K562 (cell line): ENCODE measurements at places on chromosomes 12 and 14. TPM values are rescaled to one million over a fixed set of nuclear protein-coding genes. Genes with fewer than 3 reads are reported as not detected.

Gene PTPRB
- 4.2 and 4.8 TPM in 2 replicates for total RNA-seq

Gene GAS2L3
- 5.0 and 5.9 TPM in 2 replicates for total RNA-seq

Gene KCNA1
- total RNA-seq: not detected in 2 replicates

Gene COQ10A
- 12.7 and 14.2 TPM in 2 replicates for total RNA-seq

Gene RNU4-1
- 3,001 and 3,563 TPM in 2 replicates for total RNA-seq

Gene POTEG
- not detected in 2 replicates for total RNA-seq

Gene COX8C
- total RNA-seq: not detected in 2 replicates

Gene APOF
- 0.09 TPM in 1 of 2 replicates, not detected in the other for total RNA-seq

Gene IAPP
- total RNA-seq: not detected in 2 replicates

Gene GDF3
- total RNA-seq: not detected in 2 replicates

Gene DLK1
- 44.2 and 48.3 TPM in 2 replicates for total RNA-seq

Gene ARHGAP9
- total RNA-seq: 5.9 and 6.0 TPM in 2 replicates

Gene CLEC14A
- not detected in 2 replicates for total RNA-seq

Gene TTC6
- total RNA-seq: 0.29 TPM in 1 of 2 replicates, not detected in the other

Gene RNASE2
- not detected in 2 replicates for total RNA-seq

Gene ABCD2
- 0.04 TPM in 1 of 2 replicates, not detected in the other for total RNA-seq

Gene ZFYVE1
- total RNA-seq: 3.2 and 4.9 TPM in 2 replicates

Gene COX14
- 51.7 and 65.1 TPM in 2 replicates for total RNA-seq

Gene KRT72
- 0.09 TPM in 1 of 2 replicates, not detected in the other for total RNA-seq

Gene MORN3
- total RNA-seq: 0.22 TPM in 2 replicates

Gene INTS13
- 48.3 and 57.9 TPM in 2 replicates for total RNA-seq

Gene SYT1
- total RNA-seq: not detected in 2 replicates

Gene SCARB1
- 148 and 157 TPM in 2 replicates for total RNA-seq

Gene KRT82
- total RNA-seq: not detected in 2 replicates

Gene DCAF11
- 32.6 and 36.4 TPM in 2 replicates for total RNA-seq

Gene ERBB3
- 5.1 and 5.5 TPM in 2 replicates for total RNA-seq

Gene HOTAIR
- not detected in 2 replicates for total RNA-seq

Gene TMTC3
- 9.1 and 10.0 TPM in 2 replicates for total RNA-seq

Gene FAM90A1
- total RNA-seq: 0.16 TPM in 1 of 2 replicates, not detected in the other

Gene DBX2
- not detected in 2 replicates for total RNA-seq

Gene LTBR
- total RNA-seq: 65.0 and 67.2 TPM in 2 replicates

Gene LRP1-AS
- total RNA-seq: not detected in 2 replicates

Gene PRB2
- not detected in 2 replicates for total RNA-seq

Gene CLEC1B
- total RNA-seq: not detected in 2 replicates

Gene KRT86
- not detected in 2 replicates for total RNA-seq

Gene DEGS2
- total RNA-seq: 2.7 TPM in 2 replicates

Gene SLC6A12
- not detected in 2 replicates for total RNA-seq

Gene TSHR
- not detected in 2 replicates for total RNA-seq

Gene CATSPERB
- 0.67 and 0.89 TPM in 2 replicates for total RNA-seq

Gene CFAP73
- total RNA-seq: not detected in 2 replicates

Gene CSAD
- 10.3 and 10.9 TPM in 2 replicates for total RNA-seq

Gene TAS2R8
- total RNA-seq: not detected in 2 replicates

Gene SLC25A47
- total RNA-seq: 0.09 and 0.25 TPM in 2 replicates

Gene GLS2
- not detected in 2 replicates for total RNA-seq

Gene KLRK1
- 0.09 TPM in 2 replicates for total RNA-seq

Gene SMCO2
- total RNA-seq: not detected in 2 replicates

Gene RTL1
- not detected in 2 replicates for total RNA-seq

Gene KRT83
- not detected in 2 replicates for total RNA-seq

Gene STXBP6
- total RNA-seq: 0.27 and 0.54 TPM in 2 replicates

Gene PSMA3
- total RNA-seq: 271 and 299 TPM in 2 replicates

Gene INHBC
- 0.07 TPM in 1 of 2 replicates, not detected in the other for total RNA-seq

Gene PPM1H
- total RNA-seq: 21.5 and 23.0 TPM in 2 replicates

Gene PIK3C2G
- total RNA-seq: not detected in 2 replicates

Gene GRIP1
- 0.75 and 1.1 TPM in 2 replicates for total RNA-seq

Gene TEX22
- total RNA-seq: 1.0 and 1.7 TPM in 2 replicates

Gene ACRBP
- 16.8 and 18.0 TPM in 2 replicates for total RNA-seq

Gene ASCL1
- total RNA-seq: not detected in 2 replicates

Gene PRB3
- total RNA-seq: not detected in 2 replicates
